ENCODE measurements at places on chromosomes 3 and 15. TPM values are rescaled to one million over a fixed set of nuclear protein-coding genes. Genes with fewer than 3 reads are reported as not detected.

DNA sequence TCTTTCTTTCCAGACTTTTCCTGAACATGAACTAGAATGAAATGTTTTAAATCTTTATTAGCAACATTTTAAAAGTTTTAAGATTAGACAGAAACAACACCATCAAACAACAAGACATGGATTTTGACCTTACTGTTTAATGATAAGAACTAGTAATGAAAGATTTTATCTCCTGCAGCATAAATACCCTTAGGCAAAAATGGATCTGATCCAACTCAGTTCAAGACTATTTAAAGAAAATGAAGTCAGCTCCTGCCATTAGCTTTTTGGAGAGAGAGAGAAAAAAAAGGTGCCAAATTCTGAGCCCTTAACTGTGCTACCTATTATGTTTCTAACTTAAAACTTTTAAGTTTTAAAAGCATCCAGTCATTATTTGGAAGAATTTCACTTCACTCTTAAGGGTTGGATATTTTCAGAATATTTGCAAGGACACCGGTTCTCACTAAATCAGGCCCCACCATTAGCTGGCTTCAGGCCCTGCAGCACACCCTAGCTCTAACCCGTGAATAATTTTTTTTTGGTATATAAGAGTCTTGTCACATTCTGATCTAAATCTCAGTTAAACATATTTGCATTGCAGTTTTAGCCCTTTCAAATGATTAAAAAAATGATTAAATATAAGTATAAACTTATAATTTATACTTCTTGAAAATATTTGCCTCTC lies 60.0 kb downstream of the NR1I2 start:
- no peak for DNase-seq

- no peak for DNase-seq
Measured at GRCh38 chr15:38401701-38402100, 52.2 kb upstream of the FAM98B start.

GRCh38 chr15:48696627-48697312 lies 51.3 kb upstream of the FBN1 start:
- DNase-seq = no peak

GRCh38 chr3:127779747-127780146 lies 42.6 kb downstream of the MGLL start:
- no peak for DNase-seq

- DNase-seq = no peak
Measured at GRCh38 chr3:73389928-73390327, 234.8 kb downstream of the PDZRN3 start.

DNA sequence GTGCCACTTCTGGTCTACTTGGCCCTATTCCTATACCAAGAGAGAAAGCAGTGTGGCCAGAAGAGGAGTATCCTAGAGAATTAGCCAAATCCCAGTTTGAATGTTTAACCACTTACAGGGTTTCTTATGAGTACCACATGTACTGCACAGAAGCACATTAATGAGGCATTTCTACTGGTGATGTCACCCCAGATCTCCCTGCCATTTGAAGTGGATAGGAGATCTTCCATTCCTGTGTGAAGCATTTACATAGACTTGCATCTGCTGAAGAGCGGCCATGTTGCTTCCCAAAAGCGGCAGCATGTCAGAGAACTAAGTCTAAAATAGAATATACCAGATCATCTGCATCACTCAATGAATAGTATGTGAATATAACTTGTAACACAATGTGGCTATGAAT lies 108.4 kb upstream of the TUSC7 start:
- no peak for DNase-seq

The NGLY1 gene
- 29.1 TPM for total RNA-seq

The ITIH1 gene
- total RNA-seq = not detected

The C2CD4B gene
- not detected for total RNA-seq

Measured in chondrocyte (in vitro differentiated cells).